ENCODE measurements at places on chromosomes 4 and X. TPM values are rescaled to one million over a fixed set of nuclear protein-coding genes. Genes with fewer than 3 reads are reported as not detected.

The ARHGEF9 gene
- 19.1 TPM for polyA plus RNA-seq

The LUZP4 gene
- polyA plus RNA-seq, result not detected

The FAT1 gene
- 35.3 TPM for polyA plus RNA-seq

The SPP1 gene
- 466 TPM for polyA plus RNA-seq

DNA sequence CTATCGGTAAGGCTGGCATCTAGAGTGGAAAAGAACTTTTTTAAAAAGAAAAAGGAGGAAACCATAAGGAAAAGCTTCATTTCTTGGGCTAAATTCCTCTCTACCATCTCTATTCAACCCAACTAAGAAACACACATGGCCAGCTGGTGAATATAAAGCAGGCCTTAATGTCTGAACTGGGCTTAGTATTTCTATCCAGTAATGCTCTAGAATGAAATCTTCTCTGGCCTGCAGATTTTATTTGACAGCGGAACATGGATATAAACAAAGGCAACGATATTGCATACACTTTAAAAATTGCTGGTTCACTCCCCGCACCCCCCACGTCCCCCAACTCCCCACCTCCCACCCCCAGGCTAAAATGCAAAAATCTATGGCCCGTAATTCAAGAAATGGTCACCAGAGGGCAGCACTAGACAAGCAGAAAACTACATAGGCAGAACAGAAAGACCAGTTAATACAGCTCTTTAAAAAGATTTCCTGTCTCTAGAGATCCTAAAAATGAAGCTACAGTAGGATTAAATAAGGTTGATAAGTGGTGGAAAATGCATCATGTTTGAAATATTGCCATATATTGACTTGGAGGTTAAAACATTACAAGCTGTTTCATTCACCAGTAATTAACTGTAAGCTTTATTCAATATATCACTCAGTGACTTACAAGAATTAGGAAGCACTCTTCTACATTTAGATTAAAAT is 155.2 kb upstream of the GALNT7 start:
- H3K27ac ChIP-seq, result no peak overlapping the region
- no peak overlapping the region for H3K4me3 ChIP-seq
- no peaks in the 10 kb centered on the region for H3K4me1 ChIP-seq
- H3K36me3 ChIP-seq, result no peaks in the 10 kb centered on the region

GRCh38 chr4:42268824-42269223 is 116.4 kb upstream of the BEND4 start:
- DNase-seq, result no peak
- H3K27me3 ChIP-seq, result no peaks in the 10 kb centered on the region
- no peak overlapping the region for H3K27ac ChIP-seq
- H3K4me3 ChIP-seq, result no peak overlapping the region
- no peaks in the 10 kb centered on the region for H3K4me1 ChIP-seq
- H3K36me3 ChIP-seq, result no peaks in the 10 kb centered on the region

DNA sequence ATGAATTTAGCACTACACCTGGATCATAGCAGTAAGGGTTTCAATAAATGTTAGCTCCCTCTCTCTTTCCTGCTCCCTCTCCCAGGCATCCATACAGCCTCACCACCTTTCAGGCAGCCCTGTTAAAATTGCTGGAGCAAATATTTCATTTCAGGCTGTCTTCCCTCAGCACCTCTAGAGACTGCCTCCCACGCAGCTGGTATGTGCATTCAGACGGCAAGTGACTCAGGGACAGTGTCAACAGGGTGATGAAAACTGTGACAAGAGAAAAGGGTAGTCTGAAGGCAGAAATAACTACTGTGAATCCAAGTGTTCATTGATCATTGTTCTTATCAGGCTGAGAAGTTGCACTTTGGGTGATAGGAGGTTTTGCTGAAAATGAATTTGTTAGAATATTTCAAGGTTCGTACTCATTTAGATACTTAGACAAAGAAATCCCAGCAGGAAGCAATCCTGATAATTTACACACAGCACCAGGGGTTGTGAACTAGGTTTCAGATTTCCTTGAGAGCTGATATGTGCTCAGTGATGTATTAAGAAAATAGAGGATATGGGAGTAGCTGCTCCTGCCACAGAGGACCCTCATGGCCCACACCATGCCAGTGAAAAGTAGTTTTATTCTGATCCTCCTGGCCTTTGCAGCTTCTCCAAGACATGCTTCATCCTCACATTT is 424.2 kb downstream of the FGF13 start:
- no peaks in the 10 kb centered on the region for H3K36me3 ChIP-seq
- H3K4me1 ChIP-seq, result no peaks in the 10 kb centered on the region
- no peak overlapping the region for H3K4me3 ChIP-seq

- no peaks in the 10 kb centered on the region for H3K27me3 ChIP-seq
- H3K4me1 ChIP-seq, result peaks cover 21% of the 10 kb centered on the region
- H3K4me3 ChIP-seq, result no peak overlapping the region
- H3K27ac ChIP-seq, result no peak overlapping the region
Measured at GRCh38 chr4:78509043-78509442, 42.5 kb upstream of the ANXA3 start.

GRCh38 chr4:83989835-83990234 is 453.9 kb downstream of the GPAT3 start:
- H3K4me3 ChIP-seq, result no peak overlapping the region
- H3K27ac ChIP-seq, result no peak overlapping the region
- no peaks in the 10 kb centered on the region for H3K36me3 ChIP-seq
- no peak for DNase-seq

DNA sequence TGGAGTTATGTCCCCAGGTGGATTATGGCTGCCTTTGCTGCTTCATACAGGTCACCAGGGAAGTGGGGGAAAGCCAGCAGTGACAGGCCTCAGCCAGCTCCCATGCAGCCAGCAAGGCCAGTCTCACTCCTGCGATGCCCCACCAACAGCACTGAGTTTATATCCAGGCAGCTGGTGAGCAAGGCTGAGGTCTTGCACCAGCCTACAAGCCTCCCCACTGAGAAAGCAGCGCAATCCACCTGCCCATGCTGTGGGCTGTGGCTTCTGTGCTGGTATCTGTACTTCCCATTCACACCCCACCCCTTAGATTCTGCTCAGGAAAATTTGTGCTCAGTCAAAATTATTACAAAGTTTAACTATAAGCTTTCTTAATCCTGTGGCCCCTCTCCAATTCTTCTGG is 153.5 kb downstream of the HHIP start:
- no peak overlapping the region for H3K4me3 ChIP-seq
- no peaks in the 10 kb centered on the region for H3K36me3 ChIP-seq
- no peaks in the 10 kb centered on the region for H3K4me1 ChIP-seq
- DNase-seq, result no peak
- H3K27ac ChIP-seq, result no peak overlapping the region
- H3K27me3 ChIP-seq, result no peaks in the 10 kb centered on the region

DNA sequence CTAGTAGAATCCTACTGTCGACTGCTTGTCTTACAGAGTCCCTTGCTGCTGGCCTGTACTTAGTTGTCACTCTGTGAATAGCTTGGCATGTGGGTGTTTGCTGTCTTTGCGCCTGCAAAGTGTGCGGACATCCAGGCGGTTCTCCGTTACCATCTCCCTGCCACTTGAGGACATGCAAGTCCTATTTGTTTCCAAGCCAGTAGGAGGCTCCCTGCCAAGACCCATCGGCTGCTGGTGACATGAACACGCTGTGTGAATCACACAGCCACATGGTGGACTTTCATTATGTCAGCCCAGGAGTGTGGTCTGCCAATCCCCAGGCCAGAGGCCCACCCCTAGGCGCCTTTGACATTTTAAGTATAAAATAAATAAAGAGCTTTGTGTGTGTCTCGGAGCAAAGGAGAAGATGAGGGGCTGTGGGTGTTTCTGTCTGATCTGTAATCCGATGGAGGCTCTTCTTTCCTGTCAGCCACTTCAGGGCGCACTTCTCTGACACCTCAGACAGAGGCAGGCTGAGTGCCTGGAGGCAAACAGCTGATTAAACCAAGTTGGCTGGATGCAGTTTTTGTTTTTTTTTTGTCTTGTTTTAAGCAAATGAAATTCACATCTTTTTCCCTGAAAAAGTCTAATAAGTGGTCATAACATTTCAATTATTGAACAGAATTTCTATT is 51.5 kb downstream of the ALPK1 start:
- H3K4me1 ChIP-seq, result no peaks in the 10 kb centered on the region
- H3K36me3 ChIP-seq, result no peaks in the 10 kb centered on the region
- no peak overlapping the region for H3K27ac ChIP-seq
- no peak overlapping the region for H3K4me3 ChIP-seq
- DNase-seq, result peak; percentile 68

GRCh38 chr4:37188100-37188499 is 56.4 kb upstream of the NWD2 start:
- no peaks in the 10 kb centered on the region for H3K27me3 ChIP-seq
- no peaks in the 10 kb centered on the region for H3K4me1 ChIP-seq
- no peak for DNase-seq
- no peak overlapping the region for H3K27ac ChIP-seq
- H3K36me3 ChIP-seq, result no peaks in the 10 kb centered on the region
- no peak overlapping the region for H3K4me3 ChIP-seq

Data from hepatocyte (in vitro differentiated cells).